Mesendoderm (in vitro differentiated cells): ENCODE measurements at places on chromosomes 13 and 19.
A peak's percentile ranks its signal among the peaks of the same experiment; 100 is the strongest.

GRCh38 chr13:94192431-94192975, 287.0 kb downstream of the DCT start:
- DNase-seq = peak; percentile 64
- no peak overlapping the region for H3K27ac ChIP-seq
- H3K36me3 ChIP-seq = no peaks in the 10 kb centered on the region
- H3K27me3 ChIP-seq = no peaks in the 10 kb centered on the region
- H3K4me1 ChIP-seq = peaks cover 4% of the 10 kb centered on the region

- no peak overlapping the region for H3K27ac ChIP-seq
- peaks cover 2% of the 10 kb centered on the region for H3K4me1 ChIP-seq
- H3K36me3 ChIP-seq = no peaks in the 10 kb centered on the region
- H3K4me3 ChIP-seq = no peak overlapping the region
Observed at GRCh38 chr19:29491995-29492577, 33.7 kb upstream of the VSTM2B start.

GRCh38 chr13:35767256-35767976, 290.9 kb upstream of the MAB21L1 start:
- DNase-seq = no peak
- no peaks in the 10 kb centered on the region for H3K36me3 ChIP-seq
- no peak overlapping the region for H3K4me3 ChIP-seq
- no peak overlapping the region for H3K27ac ChIP-seq
- peaks cover 4% of the 10 kb centered on the region for H3K4me1 ChIP-seq

- DNase-seq = no peak
- H3K27ac ChIP-seq = no peak overlapping the region
- H3K4me1 ChIP-seq = no peaks in the 10 kb centered on the region
- no peaks in the 10 kb centered on the region for H3K27me3 ChIP-seq
- no peak overlapping the region for H3K4me3 ChIP-seq
Observed at GRCh38 chr13:26255691-26256277, 1.9 kb downstream of the CDK8 start.

DNA sequence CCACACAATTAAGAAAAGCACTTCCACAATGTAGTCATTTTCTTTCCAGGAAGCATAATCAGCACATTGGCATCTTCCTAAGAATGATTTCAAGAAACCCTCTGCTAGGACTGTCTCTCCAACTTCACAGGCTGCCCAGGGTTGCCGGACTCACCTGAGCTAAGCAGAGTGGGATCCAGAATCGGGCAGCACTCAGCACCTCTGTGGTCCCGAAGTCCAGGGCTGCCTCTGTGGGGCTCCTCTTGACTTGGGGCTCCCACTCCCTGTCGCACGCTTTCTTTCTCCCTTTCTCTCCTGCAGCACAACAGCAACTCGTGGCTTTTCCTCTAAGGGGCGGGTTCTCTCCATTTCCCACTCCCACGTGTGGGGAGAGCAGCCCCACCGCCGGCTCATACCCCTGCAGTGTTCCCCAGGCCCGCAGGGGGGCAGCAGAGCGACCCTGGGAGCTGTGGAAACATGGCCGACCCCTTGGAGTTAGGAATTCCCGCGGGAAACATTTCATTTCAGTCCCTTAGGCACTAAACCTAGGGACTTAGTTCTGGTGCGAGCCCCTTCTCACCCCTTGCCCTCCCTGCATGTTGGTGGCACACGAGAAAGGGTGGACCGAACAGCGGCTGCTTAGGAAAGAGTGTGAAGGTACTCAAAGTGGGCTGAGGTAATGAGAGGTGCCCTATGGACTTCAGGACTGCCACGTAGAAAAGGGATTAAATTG, at the start of gene TMEM272:
Gene TMEM272 (minus strand): TSS at position 316 of the 712 bp plus-strand sequence. CDS start 6,647 bp downstream, outside the sequence.
- H3K4me1 ChIP-seq = no peaks in the 10 kb centered on the region
- no peaks in the 10 kb centered on the region for H3K36me3 ChIP-seq
- no peak within 1 kb of the TSS for H3K27ac ChIP-seq
- H3K4me3 ChIP-seq = no peak within 1 kb of the TSS

DNA sequence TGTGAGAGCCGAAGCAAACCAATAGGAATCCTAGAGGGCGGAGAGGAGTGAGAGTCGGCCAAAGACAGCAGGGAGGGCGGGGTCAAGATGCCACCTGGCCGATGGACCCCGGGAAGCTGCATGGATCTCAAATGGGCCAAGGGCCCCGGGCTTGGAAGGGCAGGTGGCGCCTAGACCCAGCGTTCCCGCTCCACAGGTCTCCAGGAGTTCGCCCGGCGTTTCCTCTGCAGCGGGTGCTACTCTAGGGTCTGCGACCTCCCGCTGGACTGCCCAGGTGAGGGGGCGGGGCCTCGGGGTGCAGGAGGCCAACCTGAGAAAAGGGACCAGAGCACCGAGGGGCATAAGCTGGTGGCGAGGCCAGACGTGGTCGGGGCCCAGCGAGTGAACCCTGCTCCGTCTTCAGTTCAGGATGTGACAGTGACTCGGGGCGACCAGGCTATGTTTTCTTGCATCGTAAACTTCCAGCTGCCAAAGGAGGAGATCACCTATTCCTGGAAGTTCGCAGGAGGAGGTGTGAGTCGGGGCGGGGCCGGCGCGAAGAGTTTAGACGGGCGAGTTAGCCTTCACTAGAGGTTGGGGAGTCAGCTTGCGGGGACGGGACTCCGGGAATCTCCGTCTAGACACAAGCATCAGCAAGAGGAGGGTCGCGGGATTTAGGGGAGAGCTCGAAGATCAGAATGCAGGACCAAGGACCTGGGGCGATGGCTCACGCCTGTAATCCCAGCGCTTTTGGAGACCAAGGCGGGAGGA, 9.9 kb downstream of the SPACA6 start:
- H3K27me3 ChIP-seq = no peaks in the 10 kb centered on the region
- peak overlapping the region; percentile 67 for H3K27ac ChIP-seq

DNA sequence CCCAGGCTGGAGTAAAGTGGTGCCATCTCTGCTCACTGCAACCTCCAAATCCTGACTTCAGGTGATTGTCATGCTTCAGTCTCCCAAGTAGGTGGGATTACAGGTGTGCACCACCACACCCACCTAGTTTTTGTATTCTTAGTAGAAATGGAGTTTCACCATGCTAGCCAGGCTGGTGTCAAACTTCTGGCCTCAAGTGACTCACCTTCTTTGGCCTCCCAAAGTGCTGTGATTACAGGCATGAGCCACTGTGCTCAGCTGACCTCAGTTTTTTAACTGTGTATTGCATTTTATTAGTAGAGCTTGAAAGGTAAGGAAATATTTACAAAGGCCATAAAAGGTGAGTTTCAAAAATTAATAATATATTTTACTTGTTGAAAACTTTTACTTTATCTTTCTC, 2.3 kb downstream of the ZNF726 start:
- H3K4me3 ChIP-seq = no peak overlapping the region
- no peak overlapping the region for H3K27ac ChIP-seq
- no peaks in the 10 kb centered on the region for H3K36me3 ChIP-seq

DNA sequence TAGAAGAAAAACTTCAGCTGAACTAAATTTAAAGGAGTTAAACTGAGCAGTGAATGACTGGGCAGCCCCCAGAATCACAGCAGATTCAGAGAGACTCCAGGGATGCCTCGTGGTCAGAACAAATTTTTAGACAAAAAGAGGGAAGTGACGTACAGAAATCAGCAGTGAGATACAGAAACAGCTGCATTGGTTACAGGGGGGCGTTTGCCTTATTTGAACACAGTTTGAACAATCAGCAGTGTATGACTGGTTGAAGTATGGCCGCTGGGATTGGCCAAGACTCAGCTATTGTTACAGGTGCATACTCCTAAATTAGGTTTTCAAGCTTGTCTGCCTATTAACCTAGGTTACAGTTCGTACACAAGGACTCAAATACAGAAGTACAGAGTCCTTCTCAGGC, 2.2 kb upstream of the SPRYD7 start:
- no peaks in the 10 kb centered on the region for H3K27me3 ChIP-seq
- H3K4me1 ChIP-seq = no peaks in the 10 kb centered on the region
- H3K27ac ChIP-seq = no peak overlapping the region

DNA sequence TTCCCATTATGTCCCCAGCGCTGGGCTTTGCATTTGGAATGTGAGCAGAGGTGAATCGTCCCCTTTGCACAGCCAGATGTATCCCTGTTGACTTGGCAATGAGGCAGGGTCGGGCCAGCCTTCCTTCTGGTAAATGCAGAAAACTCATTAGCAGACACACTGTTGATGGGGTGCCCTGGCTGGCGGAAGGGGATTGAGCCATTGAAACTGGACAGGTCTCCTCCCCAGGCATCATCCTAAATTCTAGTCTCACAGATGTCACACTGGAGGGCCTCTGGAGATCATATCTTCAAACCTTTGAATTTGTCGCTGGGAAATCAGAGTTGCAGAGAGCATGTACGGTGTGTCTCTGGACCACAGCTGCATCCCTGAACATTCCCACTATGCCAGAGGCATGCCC, 219.5 kb upstream of the TSHZ3 start:
- H3K36me3 ChIP-seq = no peaks in the 10 kb centered on the region
- no peak overlapping the region for H3K27ac ChIP-seq
- no peak overlapping the region for H3K4me3 ChIP-seq
- H3K4me1 ChIP-seq = peaks cover 4% of the 10 kb centered on the region

GRCh38 chr19:8333767-8334457, 9.2 kb downstream of the KANK3 start:
- no peak overlapping the region for H3K4me3 ChIP-seq
- H3K36me3 ChIP-seq = no peaks in the 10 kb centered on the region
- H3K4me1 ChIP-seq = no peaks in the 10 kb centered on the region

DNA sequence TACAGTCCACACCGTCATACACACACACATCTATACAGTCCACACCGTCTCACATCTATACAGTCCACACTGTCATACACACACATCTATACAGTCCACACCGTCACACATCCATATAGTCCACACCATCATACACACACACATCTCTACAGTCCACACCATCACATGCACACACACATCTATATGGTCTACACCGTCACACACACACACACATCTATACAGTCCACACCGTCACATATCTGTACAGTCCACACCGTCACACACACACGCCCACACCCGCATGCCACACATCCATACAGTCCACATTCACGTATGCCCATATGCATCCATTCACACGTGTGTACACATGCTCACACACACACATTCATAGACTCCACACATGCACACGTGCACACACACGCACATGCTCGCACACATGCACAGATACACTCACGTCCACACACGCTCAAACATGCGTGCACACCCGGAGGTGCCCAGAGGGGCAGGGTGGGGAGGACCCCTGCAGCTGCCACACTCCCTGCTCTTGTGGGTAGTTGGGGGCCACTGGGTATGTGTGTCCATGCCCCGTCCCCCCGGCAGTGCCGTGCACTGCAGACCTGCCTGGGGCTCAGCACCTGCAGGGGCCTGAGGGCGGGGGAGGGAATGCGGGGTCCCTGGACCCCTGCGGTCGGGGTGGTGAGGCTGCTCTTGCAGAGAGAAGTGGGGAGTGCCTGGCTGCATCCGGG, 29.2 kb downstream of the PIAS4 start:
- peaks cover 15% of the 10 kb centered on the region for H3K36me3 ChIP-seq
- H3K27me3 ChIP-seq = no peaks in the 10 kb centered on the region
- H3K27ac ChIP-seq = no peak overlapping the region
- no peaks in the 10 kb centered on the region for H3K4me1 ChIP-seq
- DNase-seq = no peak

DNA sequence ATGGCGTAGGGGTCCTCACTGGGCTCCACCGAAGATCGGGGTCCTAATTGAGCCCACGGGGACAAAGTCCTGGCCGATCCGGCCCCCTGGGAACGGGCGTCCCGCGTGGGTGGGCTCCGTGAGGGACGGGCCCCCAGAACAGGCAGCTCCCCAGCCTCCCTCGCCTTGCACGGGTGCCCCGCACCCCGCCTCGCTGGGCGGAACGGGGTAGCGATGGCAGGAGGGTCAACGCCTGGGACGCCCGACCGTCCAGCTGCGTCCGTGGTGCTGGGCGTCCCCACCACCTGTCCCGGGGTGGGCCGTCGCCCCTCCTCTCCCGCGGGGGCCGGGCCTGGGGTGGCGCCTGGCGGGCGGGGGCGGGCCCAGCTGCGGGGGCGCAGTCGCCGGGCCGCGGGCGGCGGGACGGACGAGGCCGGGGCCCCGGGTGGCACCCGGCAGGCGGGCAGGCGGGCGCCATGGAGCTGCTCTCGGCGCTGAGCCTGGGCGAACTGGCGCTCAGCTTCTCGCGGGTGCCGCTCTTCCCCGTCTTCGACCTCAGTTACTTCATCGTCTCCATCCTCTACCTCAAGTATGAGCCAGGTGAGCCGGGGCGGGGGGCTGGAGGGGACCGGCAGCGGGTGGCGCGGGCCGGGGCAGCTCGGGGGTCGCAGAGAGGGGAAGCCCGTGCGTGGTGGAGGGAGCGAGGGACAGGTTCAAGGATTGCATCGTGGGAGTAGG, at the start of gene TMEM38A:
Gene TMEM38A (plus strand): TSS at position 377 of the 717 bp plus-strand sequence. CDS start 79 bp downstream, at position 456.
- DNase-seq = no peak
- peaks cover 6% of the 10 kb centered on the region for H3K27me3 ChIP-seq
- H3K36me3 ChIP-seq = no peaks in the 10 kb centered on the region
- no peak within 1 kb of the TSS for H3K27ac ChIP-seq
- peak within 1 kb of the TSS; percentile 85 for H3K4me3 ChIP-seq

DNA sequence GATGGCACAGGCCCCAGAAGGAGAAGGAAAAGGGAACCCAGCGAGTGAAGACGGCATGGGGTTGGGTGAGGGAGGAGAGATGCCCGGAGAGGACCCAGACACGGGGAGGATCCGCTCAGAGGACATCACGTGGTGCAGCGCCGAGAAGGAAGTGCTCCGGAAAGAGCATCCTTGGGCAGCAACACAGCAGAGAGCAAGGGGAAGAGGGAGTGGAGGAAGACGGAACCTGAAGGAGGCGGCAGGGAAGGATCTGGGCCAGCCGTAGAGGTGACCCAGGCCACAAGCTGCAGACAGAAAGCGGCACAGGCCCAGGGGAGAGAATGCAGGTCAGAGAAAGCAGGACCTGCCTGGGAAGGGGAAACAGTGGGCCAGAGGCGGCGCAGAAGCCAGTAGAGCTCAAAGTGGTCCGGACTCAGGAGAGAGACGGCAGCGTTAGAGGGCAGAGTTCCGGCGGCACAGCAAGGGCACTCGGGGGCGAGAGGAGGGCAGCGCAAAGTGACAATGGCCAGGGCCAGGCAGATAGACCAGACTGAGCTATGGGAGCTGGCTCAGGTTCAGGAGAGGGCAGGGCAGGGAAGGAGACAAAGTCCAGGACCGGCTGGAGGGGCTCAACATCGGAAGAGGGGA, 1.1 kb downstream of the PPP1R12C start:
- H3K4me1 ChIP-seq = peaks cover 8% of the 10 kb centered on the region
- no peak overlapping the region for H3K27ac ChIP-seq
- DNase-seq = peak; percentile 64

DNA sequence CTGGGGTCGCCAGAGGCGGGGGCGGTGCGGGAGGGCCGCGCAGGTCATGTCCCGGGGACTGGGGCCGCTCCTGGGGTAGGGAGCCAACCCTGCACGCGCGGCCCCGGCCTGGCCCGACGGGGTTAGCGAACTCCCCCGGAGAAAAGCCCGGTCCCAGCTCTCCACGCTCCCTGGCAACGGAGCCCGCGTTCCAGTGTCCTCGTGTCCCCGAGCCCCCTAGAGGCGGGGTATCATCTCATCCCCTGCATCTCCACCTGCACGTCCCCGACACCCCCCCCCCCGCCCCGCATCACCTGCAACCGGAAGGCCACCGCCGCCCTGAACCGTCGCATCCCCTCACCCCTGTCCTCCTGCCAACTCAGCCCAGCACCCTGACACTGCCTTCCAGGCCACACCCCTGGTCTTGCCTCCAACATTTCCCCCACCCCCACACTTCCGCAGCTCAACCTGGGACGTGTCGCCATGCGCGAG, 2.7 kb downstream of the WDR88 start:
- no peak overlapping the region for H3K27ac ChIP-seq
- no peaks in the 10 kb centered on the region for H3K4me1 ChIP-seq
- H3K4me3 ChIP-seq = no peak overlapping the region
- no peaks in the 10 kb centered on the region for H3K36me3 ChIP-seq
- H3K27me3 ChIP-seq = no peaks in the 10 kb centered on the region
- peak; percentile 41 for DNase-seq

GRCh38 chr19:1105008-1105872, 1.4 kb downstream of the GPX4 start:
- peak; percentile 61 for DNase-seq
- peaks cover 3% of the 10 kb centered on the region for H3K4me1 ChIP-seq
- H3K4me3 ChIP-seq = peak overlapping the region; percentile 66
- H3K27ac ChIP-seq = peak overlapping the region; percentile 99
